SHP77 treated with DMSO at 0.1 percent for 48 hours (cell line): ENCODE measurements at places on chromosomes 7 and 10.

DNA sequence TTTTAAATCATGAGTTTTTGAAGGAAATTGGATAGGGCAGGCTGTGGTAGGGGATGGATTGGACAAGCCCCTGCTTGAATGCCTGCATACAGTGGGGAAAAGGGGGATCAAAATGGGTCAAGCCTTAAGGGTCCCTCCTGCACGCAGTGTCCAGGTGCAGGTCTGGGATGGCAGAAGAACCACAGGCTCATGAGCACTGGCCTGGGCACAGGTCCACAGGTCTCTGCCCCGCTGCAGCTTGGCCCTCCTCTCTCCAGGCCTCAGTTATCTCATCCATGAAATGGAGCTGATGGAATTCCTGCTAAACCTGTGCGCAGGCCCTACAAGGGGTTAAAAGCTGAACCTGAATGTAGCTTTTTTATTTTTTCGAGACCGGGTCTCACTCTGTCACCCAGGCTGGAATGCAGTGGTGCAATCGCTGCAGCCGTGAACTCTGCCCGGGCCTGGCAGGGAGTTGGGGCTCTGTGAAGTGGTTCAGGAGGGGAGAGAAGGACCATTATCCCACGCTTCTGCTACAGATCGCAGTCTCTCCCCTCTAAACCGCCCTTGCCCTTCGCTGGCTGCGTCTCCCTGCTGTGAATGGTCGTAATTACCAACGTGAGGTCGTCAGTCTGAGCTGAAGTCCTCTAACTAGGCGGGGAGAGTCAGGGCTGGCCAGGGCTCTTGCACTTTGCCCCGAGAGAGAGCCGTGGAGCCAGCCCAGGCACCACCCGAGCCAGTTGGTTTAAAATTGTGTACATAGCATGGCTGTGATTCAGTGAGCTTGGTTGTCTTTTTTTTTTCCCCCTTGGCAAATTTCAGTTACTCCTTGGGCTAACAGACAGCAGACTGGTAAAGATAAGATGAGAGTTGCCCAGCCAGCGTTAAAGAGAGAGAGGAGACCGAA, 77.5 kb upstream of the GTF2I start:
- DNase-seq: no peak

DNA sequence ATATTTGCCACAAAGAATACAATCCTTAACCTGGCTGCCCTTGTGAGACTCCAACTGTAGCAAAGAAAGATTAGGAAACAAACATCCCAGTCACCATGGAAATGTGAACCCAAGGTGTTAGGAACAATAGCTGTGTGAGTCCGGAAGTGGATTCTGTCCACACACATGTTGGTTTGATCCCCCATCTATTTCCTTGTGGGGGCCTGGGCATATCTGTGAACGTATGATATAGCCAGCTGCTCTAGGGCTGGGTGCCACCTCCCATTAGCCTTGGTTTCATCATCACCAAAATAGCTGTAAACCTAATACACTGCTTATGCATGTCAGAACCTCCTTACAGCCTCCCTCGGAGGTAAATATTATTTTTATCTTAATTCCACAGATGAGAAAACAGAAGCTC, 26.4 kb downstream of the GRK5 start:
- DNase-seq: no peak

GRCh38 chr7:85749696-85750453, 563.0 kb upstream of the SEMA3D start:
- peak; percentile 20 for DNase-seq

DNA sequence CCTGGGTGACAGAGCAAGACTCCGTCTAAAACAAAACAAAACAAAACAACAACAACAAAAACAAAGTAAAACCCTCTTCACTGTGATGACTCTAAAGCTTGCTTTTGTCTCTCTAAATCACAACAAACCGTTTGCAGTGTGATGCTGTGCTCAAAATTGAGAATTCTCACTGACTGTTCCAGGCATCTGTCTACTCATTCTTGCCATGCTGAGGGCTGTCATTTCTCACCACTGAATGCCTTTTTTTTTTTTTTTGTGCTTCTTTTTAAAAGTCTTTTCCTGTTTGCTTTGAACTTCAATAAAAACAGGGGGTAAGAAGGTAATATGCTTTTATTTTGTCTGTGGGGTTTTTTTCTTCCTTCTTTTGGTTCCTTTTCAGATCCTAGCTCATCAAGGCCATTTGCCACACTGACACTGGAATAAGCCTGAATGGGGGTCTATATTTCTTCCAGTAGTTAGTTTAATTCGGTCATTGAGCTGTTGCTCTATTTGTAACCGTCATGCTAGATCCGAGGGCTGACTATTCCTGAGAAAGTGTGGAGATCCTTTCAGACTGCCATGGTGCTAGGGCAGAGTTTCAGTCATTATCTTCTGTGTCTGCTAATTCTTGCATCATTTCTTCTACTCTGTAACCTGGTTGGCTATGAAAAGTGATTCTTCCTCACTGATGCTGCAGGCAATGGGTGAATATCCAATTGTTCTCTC, 10.6 kb downstream of the FAS start:
- no peak for DNase-seq

DNA sequence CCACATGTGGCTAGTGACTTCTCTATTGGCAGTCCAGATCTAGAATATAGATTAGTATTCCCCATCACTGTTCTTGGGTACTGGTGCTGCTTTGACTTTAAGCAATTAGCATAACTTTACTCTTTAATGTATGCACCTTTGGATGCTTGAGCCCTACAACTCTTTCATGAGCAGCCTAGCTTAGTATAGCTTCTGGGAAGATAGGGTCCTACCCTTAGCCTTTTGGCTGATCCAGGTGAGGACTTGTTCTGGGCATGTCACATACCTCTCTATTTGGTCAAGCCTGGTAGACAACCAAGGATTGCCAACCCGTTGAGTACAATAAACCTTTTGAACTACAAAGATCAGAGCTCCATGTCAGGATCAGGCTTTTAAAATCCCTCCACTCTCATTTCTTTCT, 17.7 kb downstream of the PCGF5 start:
- no peak for DNase-seq

DNA sequence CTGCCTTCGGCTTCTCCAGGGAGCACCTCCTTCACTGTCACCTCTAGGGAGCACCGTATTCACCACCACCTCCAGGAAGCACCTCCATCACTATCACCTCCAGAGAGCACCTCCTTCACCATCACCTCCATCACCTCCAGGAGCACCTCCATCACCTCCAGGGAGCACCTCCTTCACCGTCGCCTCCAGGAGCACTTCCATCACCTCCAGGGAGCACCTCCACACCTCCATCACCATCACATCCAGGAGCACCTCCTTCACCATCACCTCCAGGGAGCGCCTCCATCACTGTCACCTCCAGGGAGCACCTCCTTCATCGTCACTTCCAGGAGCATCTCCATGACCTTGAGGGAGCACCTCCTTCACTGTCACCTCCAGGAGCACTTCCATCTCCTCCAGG, 102.3 kb downstream of the DNAJB6 start:
- no peak for DNase-seq

GRCh38 chr7:131908714-131909113, 352.3 kb upstream of the PODXL start:
- no peak for DNase-seq

DNA sequence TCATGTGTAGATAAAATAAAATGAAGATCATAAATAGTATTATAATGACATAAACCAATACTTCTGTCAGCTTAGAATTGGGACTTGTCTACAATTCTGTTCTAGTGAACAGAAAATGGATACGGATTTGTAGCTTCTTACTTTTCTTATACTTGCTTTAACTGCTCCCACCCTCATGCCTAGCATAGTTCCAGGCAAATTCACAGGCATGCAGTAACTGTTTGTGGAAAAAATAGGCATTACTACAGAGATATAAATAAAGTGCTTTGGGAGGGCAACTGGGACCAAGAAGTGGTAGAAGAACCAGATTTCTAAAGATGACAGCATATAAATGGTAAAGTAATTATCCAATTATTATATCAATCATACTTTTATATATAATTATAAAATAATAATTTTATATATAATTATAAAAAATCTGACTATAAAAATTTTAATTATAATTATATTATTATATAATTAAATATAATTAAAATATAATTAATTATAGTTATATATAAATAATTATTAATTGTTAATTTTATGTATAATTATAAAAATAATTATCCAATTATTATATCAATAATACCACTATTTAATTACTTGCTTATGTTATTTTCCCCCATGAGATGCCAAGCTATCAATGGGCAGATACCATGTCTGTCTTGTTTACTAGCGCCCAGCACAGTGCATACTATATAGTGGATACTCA, 144.1 kb downstream of the NOC3L start:
- DNase-seq: no peak

DNA sequence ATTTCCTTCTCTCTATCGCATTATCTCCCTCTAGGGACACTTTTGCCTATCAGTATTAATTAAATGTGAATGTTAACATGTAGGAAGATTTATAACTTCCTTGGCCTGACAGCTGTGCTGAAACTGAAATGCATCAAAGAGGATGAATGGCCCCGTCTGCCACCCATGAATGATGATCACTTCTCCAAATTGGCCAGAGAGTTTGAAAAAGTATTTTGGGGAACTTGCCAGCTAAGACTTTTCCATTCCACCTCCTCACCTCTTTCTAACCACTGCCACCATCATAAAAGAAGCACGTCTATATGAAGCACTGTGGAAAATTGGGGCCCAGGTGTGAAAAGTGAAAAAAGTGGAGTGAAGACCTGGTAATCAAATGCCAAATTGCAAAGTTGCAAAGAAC, 25.4 kb upstream of the ST8SIA6 start:
- DNase-seq: no peak

DNA sequence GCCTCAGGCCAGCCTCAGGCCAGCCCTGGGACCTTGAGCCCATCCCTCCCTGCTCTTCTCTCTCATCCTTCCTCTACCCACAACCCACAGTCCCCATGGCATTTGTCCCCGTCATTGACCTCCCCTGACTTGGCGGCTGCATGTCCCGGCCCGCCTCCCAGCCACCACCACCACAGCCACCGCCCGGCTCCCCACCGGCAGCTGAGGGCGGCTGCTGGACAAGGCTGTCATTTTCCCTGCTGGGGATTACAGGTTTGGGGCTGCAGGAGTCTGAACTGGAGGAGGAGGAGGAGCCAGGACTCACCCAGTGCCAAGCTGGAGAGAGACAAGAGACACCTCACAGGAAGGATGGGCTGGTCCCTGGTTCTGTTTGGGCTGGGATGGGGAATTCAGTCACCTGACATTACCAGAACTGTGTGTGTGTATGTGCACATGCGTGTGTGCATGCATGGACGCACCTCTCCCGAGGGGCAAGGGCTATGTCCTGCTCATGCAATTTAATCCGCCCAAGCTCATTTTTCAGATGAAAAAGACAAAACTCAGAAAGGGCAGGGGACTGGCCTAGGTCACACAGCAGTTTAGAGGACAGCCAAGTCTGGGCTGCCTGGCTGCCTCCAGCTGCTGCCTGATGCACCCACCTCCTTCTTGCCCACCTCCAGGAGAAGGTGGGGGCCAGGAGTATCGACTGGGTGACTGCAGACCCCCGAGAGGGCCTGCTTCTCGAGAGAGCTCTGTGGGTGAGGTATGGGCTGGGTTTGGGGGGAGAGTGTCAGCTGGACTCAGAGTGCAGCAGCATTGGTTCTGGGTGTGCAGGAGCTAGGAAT, 113.1 kb downstream of the ZMIZ1 start:
- DNase-seq: no peak
